Naive thymus-derived CD4-positive, alpha-beta T cell (primary cell): ENCODE measurements at places on chromosomes 7 and 10.

DNA sequence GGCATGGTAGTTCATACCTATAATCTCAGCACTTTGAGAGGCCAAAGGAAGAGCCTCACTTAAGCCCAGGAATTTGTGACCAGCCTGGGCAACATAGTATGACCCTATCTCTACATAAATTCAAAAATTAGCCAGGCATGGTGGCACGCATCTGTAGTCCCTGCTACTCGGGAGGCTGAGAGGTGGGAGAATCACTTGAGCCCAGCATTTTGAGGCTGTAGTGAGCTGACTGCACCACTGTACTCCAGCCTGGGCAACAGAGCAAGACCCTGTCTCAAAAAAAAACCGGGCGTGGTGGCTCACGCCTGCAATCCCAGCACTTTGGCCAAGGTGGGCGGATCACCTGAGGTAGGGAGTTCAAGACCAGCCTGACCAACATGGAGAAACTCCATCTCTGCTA, 19.8 kb downstream of the PARD3 start:
- DNase-seq, result no peak

DNA sequence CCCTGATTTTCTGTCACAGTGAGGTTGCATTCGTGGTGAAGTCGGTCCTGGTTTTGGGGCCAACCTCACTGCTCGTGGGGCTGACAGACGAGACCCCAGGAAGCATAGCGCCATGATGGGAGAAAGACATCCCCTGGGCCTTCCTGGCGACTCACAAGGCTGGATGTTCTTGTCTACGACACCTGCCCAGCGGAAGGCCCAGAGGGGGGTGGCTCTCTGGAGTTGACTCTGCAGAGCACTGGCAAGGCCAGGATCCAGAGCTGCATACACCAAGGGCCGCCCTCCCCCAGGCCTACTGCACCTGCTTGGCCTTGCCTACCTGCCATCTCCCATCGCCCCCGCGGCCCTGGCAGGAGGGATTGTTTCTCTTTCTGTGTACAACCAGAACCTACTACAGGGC, 608.9 kb downstream of the PTPRN2 start:
- DNase-seq, result no peak

DNA sequence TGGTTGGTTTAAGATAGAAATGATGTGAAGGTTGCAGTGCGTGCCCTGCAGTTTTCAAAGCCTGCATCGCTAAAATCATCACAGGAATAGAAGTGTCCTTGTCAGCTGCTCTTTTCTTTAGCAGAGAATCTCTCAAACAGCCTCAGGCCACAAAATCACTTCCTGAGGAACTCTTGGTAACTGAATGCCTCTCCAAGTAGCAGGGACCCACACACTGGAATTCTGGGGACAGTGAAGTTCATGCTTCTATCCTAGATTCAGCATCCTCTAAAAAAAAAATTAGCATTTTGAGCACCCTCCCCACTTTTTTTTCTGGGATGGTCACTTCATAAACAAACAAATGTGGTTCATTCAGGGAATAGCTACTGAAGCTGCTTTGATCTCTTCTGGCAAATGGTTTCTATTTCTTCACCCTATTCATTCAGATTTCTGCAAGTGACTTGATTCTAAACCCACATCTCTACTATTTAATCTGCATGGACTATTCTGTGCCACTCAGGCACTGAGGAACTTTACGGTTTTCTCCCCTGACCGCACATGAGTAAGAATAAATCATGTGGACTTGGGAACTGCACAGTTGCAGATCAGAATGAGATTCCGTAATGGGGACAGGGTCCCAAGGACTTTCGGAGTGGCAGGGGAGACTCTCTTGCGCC, 306.9 kb downstream of the FRMD4A start:
- no peak for DNase-seq

DNA sequence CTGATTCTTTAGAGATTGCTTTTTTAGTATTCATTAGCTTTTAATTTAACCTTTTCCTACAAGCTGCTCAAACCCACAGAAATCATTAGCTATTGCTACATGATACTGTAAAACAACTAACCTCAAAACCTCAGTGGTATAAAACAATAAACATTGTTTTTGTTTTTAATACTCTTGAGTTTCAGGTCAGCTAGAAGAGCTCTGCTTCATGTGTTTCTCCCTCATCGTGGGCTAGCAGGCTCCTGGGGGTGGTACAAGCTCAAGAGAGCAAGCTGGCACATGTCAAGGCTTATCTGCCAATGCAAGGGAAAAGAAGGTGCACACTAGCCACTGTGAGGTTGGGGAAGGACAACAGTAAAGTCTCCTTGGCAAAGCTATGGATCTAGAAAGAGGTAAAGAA, 232.9 kb upstream of the PHF14 start:
- DNase-seq, result no peak

DNA sequence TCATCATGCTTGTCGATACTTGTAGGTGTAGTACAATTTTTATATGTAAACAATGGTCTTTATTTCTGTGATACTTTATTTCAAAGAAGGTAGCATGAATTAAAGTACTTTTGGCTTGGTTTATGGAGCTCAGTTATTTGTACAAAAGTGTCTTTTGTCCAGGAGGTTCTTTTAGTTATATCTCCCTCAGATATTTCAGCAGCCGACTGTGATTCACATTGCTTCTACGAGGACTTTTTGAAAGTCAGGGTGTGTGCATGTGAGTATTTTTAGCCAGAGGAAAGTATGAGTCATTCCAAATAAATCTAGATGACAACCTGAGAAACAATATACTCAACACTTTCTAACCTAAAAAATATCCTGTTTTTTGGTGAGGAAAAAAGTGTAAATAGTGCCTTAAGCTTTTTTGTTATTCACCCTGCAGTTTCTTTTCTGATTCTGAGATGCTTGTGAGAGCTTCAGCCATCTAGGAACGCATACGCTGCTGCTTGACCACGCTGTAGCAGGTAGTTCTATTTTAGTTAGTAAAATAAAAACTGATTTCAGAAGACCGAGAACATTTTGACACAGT, 595 bp upstream of the SUN1 start:
- no peak for DNase-seq

- DNase-seq, result no peak
Observed at GRCh38 chr10:114172776-114173602, 1.0 kb downstream of the CCDC186 start.

- DNase-seq, result no peak
Observed at GRCh38 chr7:86257894-86258293, 385.8 kb upstream of the GRM3 start.

- DNase-seq, result no peak
Observed at GRCh38 chr10:86522510-86522855, 891 bp upstream of the WAPL start.

DNA sequence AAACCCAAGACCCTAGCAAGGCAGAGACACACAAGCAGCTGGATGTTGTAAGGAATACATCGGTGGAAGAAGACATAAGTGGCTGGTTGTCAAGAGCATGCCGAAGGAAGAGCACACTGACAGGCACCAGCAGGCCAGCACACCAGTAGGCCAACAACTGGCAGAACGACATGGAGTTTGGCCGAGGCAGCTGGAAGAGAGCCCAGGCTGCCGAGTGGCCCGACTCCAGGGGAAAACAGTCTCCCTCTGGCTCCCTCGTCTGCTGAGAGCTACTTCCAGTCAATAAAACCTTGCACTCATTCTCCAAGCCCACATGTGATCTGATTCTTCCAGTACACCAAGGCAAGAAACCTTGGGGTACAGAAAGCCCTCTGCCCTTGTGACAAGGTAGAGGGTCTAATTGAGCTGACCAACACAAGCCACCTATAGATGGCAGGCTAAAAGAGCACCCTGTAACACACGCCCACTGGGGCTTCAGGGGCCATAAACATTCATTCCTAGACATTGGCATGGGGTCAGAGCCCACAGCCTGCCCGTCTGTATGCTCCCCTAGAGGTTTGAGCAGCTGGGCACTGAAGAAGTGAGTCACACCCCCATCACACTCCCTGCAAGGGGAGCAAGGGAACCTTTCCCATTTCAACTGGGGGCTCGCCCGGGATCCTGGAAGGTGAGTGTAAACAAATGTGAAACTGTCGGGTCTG, 14.7 kb upstream of the TNS3 start:
- no peak for DNase-seq

GRCh38 chr10:72277996-72278667, 4.4 kb downstream of the DDIT4 start:
- DNase-seq, result no peak

DNA sequence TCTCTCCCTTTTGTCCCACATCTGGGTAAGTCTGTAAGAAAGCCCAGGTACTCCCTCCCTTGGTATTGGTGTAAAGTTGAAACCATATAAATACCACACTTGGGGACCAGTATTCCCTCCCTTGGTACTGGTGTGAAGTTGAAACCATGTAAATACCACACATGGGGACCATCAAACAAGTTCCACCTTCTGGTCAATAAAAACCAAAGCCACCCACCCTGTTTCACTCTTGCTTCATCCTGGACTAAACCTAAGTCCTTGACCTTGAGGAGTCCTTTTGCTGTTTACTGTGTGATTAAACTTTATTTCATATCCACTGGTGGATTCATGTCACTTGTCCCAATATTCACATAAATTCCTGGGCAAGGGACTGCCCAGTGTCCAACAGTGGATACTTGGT, 8.4 kb downstream of the P4HA1 start:
- DNase-seq, result no peak

DNA sequence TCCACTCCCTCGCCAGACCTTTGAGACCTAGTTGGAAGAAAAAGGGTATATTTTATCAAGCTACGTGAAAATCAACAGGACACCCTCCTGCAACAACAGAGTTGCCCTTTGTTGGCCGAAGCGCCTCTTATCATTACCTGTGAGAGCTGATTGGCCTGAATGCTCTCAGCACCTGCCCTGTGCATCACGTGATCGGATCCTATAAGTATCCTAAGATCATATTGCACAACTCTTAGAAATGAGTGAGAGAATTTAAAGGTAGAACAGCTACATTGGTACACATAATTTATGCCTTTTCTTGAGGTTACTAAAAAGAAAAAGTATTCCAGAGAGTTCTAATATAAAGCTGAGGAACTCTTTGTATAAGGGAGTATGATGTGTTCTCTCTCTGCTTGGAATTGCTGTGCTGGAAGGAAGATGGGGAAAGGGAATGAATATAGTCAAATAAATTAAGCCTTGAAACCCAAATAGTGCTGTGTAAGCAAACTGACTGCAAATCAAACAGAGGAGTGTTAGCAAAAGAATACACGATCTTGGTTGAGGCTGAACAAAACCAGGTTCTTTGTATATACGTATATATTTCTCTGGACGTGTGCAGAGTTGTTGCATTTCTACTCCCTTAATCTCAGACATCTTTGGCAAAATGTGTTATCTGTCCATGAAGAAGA, 69.3 kb downstream of the LRRC4 start:
- DNase-seq, result no peak

- no peak for DNase-seq
Observed at GRCh38 chr10:77463967-77464745, 173.5 kb downstream of the KCNMA1 start.

DNA sequence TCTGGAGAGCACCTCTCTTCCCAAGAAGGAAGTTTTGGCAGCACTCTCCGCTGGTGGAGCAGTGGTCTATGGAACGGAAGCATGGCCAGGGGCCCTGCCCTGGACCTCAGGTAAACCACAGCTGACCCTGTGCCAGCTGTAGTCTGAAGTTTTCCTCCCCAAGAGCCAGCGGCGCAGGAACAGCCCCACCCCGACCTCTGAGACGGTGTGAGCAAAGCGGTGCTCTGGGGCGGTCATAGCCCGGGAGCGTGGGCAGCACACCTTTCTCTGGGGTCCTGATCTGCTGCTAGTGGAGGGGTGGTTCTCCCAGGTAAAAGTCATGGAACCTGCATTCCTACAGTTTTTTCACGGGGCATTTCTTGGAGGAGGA, 52.6 kb downstream of the TSPAN15 start:
- no peak for DNase-seq

- DNase-seq, result no peak
Observed at GRCh38 chr10:129704225-129704624, 237.2 kb downstream of the MGMT start.

DNA sequence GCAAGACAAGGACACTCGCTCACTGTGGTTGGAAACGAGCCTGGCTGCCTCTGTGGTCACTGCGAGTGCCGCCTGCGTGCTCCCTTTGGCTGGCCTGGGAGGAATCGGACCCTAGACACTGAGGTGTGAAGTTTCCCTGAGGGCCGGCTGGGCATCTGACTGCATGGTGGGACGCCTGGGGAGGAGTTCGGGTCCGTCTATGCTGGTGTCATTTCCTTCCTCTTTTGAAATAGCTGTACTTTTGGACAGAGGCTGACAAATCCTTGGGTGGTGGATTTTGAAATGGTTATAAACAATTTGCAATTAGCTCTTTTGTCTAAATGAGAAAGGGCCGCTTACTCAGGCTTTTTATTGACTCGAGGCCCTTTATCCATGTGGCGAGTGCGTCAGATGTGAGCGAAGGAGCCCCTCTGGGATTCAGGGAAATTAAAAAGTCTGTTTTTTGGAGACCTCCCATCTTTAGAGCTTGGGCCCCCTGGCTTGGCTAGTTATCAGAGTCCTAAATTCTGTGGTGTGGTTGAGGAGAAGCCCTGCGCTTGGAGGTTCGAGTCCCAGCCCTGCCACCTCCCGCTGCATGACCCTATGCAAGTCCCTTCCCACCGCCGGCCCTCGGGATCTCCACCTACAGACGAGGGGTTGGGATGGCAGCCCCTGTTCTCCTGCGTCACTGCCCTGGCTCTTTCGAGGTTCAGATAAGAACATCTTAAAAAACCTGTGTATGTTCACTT, 147.1 kb downstream of the RGS10 start:
- DNase-seq, result no peak

DNA sequence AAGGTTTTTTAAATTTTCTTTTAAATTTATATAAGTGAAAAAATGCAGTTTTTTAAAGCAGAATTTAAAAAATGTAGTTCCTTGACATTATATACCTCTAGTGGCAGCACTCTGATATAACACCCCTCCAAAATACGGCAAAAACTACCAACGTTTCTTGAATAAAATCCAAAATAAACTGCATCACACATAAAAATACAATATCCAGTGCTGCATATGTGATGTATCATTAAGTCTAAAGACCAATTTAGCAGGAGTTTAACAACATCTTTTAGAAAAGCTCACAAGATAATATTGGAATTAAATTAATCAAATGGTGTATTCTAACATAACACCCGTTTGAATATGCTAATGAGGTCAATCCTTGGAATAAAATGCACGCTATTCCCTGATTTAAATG, 1.4 kb downstream of the TCERG1L start:
- DNase-seq, result no peak

GRCh38 chr7:73865738-73866445, 4.9 kb downstream of the TMEM270 start:
- no peak for DNase-seq

DNA sequence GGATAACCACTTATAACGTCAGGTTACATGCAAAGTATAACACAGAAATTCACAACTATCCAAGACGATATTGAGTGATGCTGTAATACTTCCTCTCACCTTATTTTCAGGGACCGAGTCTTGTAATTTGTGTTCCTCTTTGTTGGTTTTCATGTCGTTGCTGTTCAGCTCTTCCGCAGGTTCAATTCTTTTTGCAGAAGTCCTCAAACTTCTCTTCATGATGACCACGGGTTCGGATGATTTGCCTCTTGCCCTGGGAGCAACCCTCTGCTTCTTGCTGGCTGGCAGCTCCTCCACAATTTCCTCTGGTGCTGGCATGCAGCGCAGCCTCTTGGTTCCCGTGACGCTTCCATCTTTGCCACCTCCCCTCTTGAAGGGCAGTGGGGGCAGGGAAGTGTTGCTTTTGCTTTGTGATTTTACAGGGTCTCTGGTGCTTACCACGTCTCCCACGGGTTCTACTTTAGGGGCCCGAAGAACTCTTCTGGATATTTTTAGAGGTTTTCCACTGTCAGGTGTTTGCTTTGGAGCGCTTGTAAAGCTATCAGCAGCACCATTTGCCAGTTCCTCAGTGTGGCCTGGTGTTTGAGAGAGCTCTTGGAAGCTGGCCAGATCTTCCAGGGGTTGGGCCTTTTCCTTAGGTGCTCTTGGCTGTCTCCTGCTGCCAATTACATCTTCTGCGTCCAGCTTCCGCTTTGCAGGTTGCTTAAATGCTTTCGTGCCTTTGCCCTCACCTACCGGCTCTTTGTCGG, 23.6 kb downstream of the MKI67 start:
- DNase-seq, result no peak
